ENCODE measurements at places on chromosomes 2 and 18. TPM values are rescaled to one million over a fixed set of nuclear protein-coding genes. Genes with fewer than 3 reads are reported as not detected.

DNA sequence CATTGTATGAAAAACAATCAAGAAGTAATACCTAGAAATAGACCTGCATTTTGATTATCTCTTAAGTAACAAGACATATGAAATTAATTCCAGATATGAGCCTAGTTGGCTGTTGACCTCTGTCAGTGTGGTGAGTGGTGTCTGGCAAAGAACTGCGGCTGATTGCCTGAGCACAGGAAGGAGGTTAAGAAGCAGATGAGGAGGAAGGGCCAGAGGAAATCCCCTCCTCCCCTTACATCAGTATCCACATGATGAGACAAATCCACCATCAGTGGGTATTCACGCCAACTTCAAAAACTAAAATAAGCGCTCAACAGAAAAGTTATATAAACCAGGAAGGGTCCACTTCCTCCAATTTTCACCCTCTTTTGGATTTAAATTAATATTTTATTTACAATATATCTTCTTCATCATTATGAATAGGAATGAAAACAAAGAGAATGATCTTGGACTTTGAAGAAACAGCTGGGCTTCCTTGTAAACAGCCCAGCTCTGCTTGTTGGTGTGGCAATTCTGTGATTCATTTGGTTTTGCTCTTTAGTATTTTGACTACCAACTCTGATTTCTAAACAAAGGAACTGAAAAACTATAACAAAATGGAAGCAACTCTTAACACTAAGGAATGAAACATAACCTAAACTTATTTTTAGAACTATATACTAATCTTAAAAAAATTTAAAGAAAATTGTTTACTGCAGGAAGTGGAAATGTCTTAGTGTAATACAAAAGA is 27.3 kb downstream of the RFTN2 start:
- no peak for DNase-seq

DNA sequence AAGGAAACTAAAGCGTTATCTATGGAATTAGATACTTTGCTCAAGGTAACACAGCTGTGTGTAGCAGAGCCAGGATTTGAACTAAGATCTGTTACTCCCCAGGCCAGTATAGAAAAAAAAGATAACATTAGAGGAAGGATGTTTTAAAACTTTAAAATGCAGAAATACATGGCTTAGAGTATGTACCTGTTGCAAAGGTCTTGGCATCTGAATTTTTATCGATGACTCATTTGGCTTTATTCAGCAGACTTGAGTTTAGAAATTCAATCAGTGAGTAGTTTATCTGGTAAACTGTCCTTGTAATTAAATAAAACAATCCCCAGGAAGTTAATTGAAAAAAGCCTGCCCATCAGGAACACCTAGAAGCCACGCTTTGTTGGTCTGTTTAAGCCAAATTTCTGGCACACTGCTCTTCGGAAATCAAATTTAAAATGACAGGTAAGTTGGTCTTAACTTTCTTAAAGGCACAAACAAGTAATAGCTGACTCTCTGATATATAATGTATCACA is 36.9 kb downstream of the SCN9A start:
- DNase-seq = no peak

Gene NDUFS1
- 73.9 TPM for polyA plus RNA-seq

DNA sequence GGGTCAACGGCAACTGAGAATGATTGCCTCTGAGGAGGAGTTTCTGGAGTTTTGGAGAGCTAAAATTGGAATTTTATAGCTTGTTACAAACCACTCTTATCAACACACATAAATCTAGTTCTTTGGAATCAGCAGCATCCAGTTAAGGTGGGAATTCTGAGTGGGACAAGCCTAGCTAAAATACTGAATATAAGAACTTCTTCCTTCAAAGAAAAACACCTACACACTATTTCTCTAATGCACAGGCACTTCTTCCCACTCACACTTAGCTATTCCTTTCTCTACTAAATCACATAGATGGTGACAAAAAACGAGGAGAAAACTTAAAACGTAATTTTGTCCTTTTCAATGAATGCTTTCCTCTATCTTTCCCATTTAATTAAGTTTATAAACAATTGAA is 43.4 kb downstream of the FAM98A start:
- no peak for DNase-seq

GRCh38 chr2:37342591-37343220 is 1.7 kb upstream of the QPCT start:
- no peak for DNase-seq

Gene CEBPZOS
- 68.2 TPM for polyA plus RNA-seq
